Cardiac fibroblast (primary cell): ENCODE measurements at places on chromosomes 16 and 17.

- no peak for DNase-seq
Observed at GRCh38 chr16:84485255-84486010, 19.0 kb downstream of the MEAK7 start.

GRCh38 chr17:78010759-78011158 is 52.3 kb downstream of the TNRC6C start:
- DNase-seq = no peak

DNA sequence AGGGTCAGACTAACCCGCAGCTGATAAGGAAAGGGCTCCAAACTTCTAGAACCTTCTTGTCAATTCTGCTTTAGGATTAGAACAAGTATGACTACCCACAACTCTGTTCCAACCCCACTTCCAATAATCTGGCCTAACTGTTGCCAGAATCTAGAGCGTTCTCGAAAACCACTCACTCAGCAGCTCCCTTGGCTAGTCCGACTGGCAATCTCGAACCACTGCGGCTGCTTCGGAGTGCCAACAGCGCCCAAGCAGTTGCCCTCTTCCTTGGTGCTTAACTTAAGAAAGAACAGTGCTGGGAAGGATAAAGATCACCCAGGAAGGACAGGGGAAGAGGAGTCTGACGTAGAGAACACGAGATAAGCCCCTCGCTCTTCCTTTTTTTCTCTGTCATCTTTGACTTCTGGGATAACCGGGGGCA is 818 bp downstream of the DNAJC7 start:
- peak; percentile 44 for DNase-seq

GRCh38 chr17:66476014-66476413 is 173.6 kb downstream of the PRKCA start:
- DNase-seq = no peak

DNA sequence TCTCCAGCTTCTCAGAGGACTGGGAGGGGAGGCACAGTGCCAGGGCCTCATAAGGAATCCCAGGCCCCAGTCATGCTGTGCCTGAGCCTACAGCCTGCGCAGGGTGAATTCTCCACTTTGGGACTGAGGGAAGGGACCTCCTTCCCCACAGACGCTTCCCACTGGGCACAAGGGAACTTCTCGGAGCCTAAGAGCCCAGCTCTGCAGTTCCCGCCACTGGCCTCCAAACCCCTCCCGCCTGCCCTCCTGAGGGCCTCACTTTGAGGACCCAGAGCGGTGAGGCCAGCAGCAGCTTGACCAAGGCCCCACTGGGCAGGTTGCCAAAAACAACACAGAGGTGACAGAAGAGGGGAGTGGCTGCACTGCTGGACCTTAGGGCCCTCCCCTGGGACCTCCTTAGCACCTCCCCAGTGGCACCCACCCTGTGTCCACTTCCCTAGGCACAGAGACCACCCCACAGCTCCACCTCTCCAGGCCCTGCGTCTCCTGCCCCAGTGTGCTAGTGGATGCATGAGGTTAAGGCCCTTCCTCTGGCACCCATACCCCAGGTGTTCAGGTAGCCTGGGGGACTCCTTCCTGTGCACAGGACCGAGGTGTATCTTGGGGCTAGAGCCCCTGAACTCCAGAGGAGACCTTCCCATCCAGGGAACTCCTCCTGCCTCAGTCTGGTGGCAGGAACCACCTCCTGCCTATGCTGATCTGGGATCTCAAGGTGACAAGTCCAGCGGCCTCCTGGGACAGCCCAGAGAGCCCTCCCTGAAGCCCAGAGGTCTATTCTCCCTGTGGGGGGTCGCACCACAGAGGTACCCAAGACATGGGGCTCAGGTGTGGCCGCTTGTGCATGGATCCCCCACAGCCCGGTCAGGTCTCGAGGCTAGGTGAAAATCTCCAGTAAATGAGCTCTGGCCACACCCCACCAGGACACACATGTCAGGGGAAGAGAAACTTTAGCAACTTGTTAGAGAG is 3.4 kb downstream of the CASKIN2 start:
- no peak for DNase-seq
